Adipocyte (in vitro differentiated cells): ENCODE measurements at places on chromosomes 12 and 14.

- DNase-seq, result no peak
Measured at GRCh38 chr14:104329793-104330192, 191.4 kb downstream of the KIF26A start.

DNA sequence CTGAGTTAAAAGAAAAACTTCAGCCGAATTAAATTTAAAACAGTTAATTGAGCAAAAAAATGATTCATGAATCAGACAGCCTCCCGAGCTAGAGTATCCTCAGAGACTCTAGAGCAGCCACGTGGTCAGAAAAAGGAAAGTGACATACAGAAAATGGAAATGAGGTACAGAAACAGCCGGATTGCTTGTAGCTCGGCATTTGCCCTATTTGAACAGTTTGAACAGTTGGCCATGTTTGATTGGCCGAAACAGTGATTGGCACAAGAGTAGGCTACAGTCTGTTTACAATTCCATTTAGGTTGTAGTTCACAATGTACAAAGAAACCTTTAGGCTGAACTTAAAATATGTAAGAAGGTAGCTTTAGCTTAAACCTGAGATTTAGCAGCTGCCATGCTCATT lies 12.9 kb upstream of the OXA1L start:
- DNase-seq, result peak; percentile 10

- DNase-seq, result no peak
Measured at GRCh38 chr14:20988717-20989470, 886 bp upstream of the METTL17 start.

GRCh38 chr12:72570601-72571000 lies 298.4 kb downstream of the TRHDE start:
- DNase-seq, result no peak

DNA sequence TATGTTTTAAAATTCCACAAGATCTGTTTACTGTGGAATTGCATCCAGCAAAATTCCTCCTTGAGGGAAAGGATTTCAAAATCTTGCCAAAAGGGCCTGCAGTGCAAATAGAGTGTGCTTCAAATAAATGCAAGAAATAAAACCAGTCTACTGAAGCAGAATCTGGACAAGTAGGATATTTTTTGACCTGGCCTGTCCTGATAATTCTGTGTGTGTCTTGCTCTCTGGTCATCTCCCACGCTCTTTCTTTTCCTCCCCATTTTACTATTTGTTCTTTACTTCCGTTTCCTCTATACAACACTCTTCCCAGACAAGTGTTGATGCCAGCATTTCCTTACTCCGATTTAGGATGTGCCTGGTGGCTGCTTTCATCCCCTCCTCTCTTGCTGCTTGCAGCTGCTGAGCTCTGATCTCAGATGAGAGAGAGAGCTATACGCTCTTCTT lies 115.9 kb downstream of the GPR135 start:
- DNase-seq, result peak; percentile 31

DNA sequence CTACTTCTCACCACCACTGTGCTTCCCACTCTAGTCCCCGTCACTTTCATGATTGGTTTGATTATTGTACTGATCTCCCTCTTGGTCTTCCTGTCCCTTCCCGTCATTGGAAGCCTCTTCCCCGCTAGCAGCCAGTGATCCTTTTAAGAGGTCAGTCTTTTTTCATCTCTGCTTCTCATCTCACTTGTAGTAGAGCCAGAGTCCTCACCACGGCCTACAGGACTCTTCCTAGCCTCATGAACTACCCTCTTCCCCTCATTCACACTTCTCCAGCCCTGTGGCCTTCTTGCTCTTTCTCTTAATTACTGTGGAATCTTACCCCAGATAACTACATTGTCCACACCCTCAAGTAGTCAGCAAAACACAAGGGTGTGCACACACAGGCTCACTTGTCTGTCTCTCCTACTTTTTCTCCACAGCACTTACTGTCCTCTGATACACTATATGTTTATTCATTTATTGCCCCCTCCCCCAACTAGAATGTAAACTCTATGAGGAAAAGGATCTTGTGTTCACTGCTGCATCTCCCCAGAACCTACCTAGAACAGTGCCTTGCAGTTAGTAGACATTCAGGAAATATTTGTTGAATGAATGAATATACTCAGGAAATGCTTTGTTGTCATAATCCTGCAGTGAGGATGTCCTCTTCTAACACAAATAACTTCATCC lies 66.3 kb downstream of the CKB start:
- no peak for DNase-seq

DNA sequence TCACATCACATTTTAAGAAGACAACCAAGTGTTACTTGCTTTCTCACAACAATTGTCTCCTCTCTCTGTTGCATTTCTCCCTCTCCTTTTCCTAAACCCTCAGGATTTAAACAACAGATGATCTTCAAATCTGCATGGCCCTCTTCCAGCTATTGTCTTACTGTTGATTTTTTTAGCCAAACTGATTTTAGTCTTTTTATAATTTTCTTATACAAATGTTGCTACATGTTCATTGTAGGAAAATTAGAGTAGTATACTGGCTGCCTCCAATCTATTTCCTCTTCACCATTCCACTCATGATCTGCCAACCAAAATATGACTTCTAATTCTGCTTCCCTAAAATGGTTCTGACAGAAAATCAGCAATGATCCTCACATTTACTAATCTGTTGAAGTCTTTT lies 1.4 kb upstream of the KERA start:
- DNase-seq, result no peak

GRCh38 chr14:85978582-85979250 lies 448.8 kb downstream of the FLRT2 start:
- peak; percentile 4 for DNase-seq

- no peak for DNase-seq
Measured at GRCh38 chr14:74864198-74864597, 11.7 kb downstream of the PROX2 start.

DNA sequence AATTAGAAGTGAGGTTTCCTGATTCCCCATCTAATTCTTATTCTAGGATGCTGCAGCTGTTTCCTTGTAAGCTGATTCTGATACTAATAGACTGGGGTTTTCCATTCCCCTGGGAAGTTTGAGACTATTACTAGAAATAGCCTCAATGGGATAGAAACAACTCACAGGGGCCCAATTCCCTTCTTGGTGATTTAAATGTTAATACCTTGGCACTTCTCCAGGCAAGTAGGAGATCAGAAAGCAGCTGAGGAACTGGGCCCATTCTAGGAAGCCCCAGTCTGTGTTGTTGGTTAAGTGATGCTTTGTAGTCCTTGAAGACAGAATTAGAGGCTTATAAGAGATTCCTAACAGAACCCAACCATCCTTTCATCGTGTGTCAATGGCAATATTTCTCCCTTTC lies 407.0 kb upstream of the SEL1L start:
- no peak for DNase-seq

DNA sequence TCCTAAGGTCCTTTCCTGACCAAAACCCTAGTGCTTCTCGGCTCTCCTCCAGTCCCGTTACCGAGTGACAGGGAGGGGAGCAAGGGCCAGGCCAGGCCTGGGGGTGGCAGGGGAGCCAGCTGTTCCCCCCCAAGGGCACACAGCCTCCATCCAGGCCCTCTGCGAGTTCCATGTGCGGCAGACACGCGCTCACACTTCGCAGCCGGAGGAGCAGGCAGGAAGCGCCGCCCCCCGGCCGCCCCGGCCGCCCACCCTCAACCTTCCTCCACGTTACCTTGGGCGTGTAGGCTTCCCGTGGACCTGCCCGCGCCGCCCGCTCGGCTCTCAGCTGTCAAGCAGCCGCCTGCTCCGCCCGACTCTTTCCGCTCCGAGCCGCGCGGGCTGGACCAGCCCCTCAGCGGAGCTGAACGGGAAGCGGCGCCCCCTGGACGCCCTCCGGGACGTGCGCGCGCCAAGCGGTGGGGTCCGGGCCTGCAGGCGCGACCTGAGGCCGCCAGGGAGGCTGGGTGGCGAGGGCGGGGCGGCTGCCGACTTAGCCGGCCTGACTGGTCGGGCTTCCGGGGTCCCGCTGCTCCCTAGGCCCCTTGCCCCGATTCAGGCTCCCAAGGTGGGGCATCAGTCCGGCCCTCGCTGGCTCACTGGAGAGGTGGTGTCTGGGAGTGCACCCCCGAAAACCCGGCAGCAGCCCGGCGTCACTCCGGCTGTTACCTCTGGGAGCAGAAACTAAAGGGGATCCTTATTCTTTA lies at the start of gene CRACR2A:
Gene CRACR2A, minus strand, starts transcription at position 369 of the 746 bp plus-strand sequence. CDS start 56,110 bp downstream, outside the sequence.
- DNase-seq, result peak; percentile 45

DNA sequence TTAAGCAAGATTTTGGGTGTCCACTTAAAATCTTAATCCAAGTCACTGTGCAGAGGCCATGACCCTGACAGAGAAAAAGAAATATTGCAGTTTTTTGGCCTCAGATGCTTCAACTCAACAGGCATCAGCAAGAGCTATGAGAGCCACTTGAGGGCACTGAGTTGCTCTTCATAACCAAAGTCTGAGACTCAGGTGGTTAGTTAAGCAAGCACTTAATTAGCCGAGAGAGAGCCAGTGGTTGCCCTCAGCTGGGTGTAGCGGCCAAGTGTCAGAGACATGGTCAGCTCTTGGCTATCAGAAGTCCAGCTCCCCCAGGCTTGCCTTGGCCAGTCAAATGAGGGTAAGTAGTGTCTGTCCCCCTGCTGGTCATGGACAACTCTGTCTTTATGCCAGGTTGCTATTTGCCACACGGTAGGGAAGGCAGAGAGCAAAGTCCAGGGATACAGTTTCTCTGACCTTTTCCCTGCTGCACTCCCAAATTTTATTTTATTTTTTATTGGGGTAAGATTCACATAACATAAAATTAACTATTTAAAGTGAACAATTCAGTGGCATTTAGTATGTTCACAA lies 9.0 kb upstream of the KRT71 start:
- DNase-seq, result no peak

- peak; percentile 9 for DNase-seq
Measured at GRCh38 chr12:42296503-42297109, 29.3 kb downstream of the ZCRB1 start.

DNA sequence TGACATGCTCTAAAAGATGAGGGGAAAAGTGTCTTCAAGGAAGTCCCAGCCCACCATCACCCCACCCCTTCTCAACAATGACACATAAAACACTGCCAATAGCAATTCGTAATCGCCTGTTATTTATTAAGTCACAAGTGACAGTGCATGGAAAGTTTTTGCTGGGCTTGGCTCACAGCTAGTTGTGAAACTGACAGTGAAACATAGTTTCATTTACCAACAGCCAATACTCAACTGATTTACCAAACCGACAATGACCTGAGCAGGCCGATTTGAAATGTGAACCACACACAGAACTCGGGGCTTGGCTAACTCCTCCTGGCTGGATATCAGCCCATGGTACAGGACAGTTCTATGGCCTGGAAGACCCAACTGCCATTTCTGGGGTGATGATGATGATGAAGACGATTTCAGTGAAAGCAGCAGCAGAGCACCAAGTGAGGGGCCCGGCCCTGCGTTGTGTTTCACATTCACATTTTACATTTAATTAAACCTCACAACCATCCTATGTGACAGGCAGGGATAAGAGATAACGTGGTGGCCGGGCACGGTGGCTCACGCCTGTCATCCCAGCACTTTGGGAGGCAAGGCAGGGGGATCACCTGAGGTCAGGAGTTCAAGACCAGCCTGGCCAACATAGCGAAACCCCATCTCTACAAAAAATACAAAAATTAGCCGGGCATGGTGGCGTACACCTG lies 42.7 kb downstream of the CAMKK2 start:
- no peak for DNase-seq

DNA sequence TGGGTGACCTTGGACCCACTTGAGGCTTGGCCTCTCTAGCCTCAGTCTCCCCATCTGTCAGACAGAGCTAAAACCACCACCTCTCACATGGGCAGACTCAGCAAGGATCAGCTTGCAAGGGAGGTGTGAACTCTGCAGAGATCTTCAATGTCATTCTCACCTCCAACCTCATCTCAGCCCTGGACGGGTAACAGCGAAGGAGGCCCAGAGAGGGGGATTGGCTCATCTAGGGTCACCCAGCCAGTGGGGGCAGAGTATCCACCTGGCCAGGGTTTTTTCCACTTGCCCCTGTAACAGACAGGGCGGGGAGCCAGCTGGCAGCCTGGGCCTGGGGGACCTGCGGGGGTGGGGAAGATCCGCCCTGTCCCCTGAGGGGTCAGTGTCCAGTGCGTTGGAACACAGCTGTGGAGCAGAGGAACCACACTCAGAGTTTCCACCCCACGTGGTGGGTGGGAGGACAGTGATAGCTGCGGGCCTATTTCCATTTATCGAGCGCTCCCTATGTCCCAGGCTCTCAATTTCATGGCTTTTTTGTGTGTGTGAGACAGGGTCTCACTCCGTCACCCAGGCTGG lies 27.4 kb downstream of the DTX1 start:
- DNase-seq, result no peak

GRCh38 chr12:114311974-114312373 lies 94.0 kb downstream of the TBX5 start:
- DNase-seq, result peak; percentile 5
